ENCODE measurements at places on chromosomes 2 and 18.

- no peak for DNase-seq
These were observed 504.2 kb downstream of the ARHGAP15 start for GRCh38 chr2:143633419-143633818.

- peak; percentile 36 for DNase-seq
These were observed at the start of gene ATOH8 for GRCh38 chr2:85753525-85754312. Gene ATOH8 (plus strand): TSS chr2:85753991. CDS start chr2:85754190, 199 bp downstream.

- DNase-seq: no peak
These were observed 132.8 kb downstream of the STK39 start for GRCh38 chr2:168114619-168115018.

DNA sequence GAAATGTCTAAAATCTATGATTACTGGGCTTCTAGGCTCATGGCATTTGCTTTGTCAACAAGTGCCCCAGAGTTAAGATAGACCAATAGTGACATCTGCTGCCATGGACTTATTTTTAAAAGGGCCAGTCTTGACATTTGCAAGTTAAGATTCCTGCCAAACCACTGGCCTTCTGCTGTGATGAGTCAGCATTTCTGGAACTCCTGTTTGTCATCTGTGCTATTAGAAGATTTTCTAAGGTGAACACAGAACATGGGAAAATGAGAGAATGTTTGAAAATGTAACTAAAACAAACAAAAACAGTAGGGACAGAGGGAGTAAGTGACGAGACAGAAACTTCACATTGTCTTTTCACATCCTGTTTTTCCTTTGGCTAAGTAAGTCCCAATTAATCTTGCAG lies 93.7 kb upstream of the WDR75 start:
- no peak for DNase-seq

DNA sequence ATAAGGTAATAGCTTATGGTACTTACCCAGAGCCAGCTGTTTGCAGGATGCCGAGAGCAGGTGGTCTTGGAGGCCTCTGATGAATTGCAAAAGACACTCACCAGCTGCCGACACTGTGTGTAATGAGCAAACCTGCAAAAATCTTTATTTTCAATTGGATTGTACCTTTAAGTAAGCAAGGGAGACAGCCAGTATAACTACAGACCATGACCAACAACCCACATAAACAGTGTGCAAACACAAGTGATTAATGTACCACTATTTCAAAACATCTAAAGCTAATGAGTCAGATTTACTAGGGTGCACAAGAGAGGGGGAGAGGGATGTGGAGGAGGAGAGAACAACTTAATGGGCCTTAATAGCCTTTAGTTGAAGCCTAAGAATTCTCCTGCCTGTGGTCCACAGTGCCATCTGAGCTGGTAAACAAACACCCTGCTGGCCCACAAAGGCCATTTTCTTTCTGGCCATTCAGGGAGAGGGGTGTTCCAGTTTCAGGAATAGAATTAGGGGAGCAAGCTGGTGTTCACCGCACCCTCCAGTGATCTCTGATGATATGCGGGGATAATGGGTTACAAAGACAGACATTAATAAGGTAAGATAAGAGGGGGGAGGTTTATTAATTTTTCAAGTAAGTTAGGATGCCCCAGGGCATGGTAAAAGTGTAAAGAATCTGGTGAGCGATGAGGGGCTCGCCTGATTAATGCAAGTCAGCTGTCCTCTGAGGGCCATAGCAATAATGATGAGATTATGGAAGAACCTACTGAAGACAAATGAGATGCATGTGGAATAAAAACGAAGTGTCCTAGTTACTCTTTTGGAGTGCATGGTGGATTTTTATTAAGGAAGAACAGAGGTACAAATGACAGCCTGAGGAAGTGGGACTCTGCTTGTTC lies 196.4 kb downstream of the HRH4 start:
- DNase-seq: no peak

GRCh38 chr2:98869870-98870269 lies 66.2 kb downstream of the CRACDL start:
- DNase-seq: no peak

DNA sequence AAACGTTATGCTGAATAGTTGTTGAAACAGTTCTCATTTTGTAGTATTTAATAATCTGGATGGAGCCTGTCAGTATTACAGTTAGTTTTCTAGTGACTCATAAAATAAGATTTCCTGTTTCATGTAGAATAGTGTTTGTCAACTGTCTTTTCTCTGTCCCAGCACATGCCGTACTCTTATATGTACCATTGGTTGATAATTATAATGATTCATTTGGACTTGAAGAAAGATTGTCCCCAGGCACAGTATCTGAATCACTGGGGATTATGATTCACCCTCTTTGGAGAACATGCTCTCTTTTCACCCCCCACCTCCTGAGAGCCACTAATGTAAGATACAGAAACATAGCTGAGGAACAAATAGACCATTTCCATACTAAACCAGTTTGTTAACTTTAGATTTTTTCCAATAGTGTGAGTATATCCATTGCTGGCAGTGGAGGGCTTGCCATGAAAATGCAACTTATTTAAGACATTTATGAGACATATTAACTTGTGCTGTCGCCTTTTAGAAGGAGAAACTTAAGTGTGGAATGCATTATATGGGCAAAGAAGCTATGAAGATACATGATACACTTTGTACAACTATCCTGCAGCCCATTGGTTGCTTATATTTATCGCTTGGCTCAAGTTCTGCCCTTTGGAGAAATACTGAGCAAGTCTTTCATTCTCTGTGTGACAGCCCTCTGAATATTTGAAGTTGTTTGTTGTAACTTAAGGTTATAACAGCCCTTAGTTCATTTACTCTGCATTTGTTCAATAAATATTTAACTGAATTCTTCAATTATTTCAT lies 12.4 kb downstream of the COPS8 start:
- DNase-seq: no peak

DNA sequence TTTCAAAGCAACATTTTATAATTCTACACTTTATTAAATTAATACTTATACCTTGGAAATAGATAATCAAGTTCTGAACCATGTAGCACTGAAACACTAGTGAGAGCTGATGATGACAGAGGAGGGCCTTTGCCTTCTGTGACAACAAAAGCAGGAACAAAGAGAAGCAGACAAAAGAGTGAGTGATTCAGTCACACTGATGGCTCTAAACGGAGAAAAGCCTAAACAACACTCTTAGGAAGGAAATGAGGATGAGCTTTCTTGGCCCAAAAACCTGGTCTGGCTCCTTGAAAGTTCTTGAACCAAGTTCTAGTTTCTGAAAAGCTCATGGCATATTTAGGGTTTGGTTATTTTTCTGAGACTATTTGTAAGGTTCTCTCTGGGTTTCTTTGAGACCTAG lies 271.9 kb downstream of the DPP10 start:
- DNase-seq: no peak

- no peak for DNase-seq
These were observed 63.9 kb upstream of the PAX8 start for GRCh38 chr2:113342650-113343049.

DNA sequence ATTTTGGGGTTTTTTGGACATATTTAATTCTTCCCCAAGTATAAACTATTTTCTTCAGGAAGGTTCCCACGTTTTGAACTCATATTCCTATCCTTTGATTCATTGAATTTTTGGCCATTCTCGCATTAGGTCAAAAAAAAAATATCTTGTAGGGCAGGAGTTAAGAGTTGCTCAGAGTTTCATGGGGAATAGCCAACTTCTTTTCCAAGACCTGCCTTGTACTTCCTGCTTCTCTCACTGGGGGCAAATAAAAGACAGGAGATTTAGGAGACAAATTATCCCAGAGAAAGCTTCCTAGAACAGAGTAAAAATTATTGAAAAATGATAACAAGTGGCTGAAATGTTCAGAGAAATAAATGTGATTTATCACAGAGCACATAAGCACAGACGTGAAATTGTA lies 55.2 kb upstream of the BCL11A start:
- DNase-seq: no peak

DNA sequence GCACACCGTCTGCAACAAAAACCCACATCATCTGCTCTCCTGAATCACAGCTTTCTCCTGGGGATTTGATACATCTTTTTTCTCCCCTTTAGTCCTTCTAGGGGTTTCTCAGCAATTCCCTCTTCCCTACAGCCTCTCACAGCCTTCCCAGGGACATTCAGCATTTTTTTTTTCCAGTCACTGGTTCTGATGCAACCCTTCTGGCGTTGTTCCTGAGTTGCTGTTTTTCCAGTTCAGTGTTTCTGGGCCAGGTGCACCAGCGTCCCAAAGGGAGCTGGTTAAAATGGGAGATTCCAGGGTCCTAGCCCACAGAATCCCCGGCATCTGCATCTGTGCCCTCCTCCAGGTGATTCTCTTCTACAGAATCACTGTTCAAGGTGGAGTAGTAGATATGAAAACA lies 36.1 kb downstream of the ADCY3 start:
- no peak for DNase-seq

DNA sequence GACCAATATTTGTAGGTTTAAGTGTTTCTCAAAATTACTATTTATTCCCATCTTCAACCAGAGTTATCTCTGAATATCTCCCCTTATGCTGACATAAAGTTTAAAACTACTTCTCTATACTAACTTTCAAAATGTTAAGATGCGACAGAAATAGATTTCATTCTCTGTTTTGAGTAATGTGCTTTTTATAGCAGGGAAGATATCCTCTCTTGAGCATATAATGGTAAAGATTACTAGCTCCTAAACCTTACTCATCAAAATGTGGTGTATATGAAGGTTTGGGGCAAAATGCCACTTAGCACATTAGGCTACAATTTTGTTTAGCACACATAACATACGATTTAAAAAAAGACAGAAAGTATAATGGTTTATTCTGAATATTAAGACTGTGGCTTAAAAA lies 54.4 kb downstream of the CWC22 start:
- no peak for DNase-seq

DNA sequence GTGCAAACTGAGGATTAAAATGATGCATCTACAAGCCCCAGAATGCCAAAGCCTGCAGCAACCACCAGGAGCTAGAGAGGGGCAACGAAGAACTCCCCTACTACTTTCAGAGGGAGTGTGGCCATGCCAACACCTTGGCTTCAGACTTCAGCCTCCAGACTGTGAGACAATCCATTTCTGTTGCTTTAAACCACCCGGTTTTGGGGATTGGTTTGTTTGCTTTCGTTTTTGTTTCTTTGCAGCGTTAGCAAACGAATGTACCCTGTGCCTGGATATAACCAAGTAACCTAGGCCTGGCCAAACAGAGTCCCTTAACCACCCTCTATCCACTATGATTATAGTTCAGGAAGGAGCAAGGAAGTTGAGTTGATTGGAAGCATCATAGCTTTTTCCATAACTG lies 171.2 kb upstream of the NCK2 start:
- no peak for DNase-seq

DNA sequence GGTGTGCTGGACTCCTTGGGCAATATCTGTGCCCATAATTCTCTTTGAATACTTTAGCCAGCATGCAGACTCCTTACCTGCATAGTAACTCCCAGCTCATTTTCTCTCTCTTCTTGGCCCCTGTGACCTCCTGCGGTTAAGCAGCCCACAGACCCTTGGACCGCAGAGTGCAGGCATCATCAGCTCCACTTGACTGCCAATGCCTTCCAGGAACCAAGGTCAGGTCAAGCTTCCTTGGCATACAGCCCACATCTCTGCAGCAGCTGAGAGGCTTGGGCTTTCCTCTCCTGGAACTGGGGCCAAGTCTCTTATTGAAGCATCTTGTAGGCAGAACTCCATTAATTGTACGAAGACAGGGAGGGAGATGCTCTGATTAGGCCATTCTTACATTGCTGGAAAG lies 130.1 kb upstream of the PIEZO2 start:
- no peak for DNase-seq

GRCh38 chr2:149200109-149200520 lies 130.3 kb upstream of the LYPD6 start:
- DNase-seq: no peak

GRCh38 chr2:66070721-66071602 lies 364.0 kb upstream of the MEIS1 start:
- DNase-seq: no peak

GRCh38 chr18:13198701-13199100 lies 19.9 kb upstream of the LDLRAD4 start:
- no peak for DNase-seq

DNA sequence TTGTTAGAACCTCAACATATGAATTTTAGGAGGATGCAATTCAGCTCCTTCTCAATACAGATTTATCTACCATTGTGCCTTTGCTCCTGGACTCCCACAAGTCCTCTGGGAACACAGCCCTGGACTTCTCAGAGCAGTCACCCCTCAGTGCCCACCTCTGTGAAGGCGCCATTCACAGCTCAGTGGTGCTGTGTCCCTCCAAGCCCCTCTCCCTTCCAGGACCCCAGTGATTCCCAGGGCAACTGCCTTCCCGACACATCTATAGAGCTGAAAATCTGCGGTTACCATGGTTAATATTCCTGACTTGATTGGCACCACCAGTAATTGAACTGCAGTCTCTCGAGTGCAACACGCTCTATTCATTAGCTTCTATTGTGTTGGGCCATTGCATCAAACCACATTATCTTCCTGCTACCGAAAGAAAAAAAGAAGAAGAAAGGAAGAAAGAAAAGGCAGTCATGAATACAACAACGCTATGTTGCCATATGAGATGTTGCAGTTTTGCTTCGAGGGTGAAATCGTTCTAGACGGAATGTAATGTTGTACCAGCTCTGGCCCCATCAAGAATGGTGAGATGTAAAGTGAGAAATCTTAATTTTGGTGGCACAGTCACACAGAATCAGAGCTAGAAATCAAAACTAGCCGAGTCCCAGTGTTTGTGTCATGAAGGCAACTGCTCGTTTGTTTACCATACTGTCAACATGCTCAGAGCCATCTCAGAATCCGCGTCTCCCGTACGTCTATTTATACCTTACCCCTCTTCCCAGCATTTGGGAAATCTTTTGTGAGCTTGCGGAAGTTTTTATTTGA lies 524.0 kb upstream of the ID2 start:
- DNase-seq: no peak

DNA sequence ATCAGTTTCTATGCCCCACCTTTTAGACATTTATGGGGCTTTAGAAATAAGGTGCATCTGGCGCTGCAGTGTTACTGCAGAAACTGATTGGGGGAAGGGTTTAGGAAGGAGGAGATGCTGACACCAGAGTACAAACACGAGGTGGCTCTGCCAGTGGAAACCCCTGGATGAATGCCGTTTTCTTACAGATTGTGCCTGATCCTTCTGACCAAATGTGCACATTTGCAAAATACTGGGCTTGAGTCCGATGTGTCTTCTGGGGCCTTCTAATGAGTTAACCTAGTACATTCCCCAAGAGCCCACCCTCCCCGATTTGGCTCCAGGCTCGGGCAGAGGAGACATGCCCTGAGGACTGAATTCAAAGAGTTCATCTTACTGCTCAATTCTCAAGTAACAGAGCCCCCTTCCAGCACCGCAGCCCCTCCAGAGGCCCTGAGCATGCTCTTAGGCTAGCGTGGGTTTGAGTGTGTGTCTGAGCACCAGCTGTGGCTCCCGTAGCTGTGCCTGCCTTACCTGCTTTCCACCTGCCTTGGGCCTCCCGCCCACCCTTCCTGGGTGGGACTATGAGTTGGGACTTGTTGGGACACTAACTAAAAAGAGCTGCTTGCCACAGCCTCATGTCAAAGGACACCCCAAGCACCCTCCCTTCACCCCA lies 116.7 kb upstream of the COPS8 start:
- DNase-seq: no peak
